PC-3 (cell line): ENCODE measurements at places on chromosomes 12 and 14. TPM values are rescaled to one million over a fixed set of nuclear protein-coding genes. Genes with fewer than 3 reads are reported as not detected.

The DHRS2 gene
- 40.9 and 43.2 TPM in 2 replicates for total RNA-seq

- no peaks in the 10 kb centered on the region for H3K27me3 ChIP-seq
- DNase-seq = no peak
- peaks cover 15% of the 10 kb centered on the region for H3K36me3 ChIP-seq
- H3K4me1 ChIP-seq = peaks cover 19% of the 10 kb centered on the region
Measured at GRCh38 chr14:71586131-71586897, 345.9 kb upstream of the RGS6 start.

DNA sequence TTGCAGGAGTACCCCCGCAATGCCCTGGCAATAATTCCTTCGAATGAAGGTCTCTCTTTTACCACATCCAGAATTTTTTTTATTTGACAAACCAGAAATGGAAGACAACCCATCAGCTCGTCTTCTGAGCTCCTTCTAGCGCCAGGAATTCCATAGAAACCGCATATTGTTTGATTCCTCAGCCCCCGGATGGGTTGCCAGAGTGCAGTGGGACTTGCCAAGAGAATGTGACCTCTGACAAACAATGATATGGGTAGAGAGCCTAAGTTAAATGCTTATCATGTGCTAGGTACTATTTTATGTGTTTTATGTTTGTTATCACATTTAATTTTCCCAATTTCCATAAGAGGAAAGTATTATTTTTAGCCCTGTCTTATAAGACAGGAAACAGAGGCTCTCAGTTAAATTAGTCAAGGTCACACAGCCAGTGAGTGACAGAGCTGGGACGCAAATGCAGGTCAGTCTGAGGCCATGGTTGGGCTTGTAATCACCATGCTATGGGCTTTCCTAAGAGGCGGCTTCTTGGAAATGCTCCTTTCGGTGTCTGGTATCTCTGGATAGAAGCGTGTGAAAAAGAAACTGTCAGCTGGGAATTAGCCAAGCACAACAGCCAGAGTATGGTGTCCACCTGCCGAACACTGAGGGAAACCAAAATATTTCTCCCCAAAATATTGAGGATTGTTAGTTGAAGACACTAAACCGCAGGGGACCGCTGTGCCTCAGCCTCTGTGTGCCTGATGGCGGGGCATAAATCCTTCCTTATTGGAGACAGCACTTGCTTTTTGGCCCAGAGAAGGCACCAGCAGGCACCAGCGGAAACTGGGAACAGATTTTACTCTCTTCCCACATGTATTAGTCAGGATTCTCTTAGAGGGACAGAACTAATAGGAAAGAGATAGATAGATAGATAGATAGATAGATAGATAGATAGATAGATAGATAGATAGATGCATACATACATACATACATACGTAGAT, 29.4 kb upstream of the ETFBKMT start:
- H3K4me3 ChIP-seq = no peak overlapping the region
- H3K36me3 ChIP-seq = no peaks in the 10 kb centered on the region
- H3K4me1 ChIP-seq = no peaks in the 10 kb centered on the region
- H3K27me3 ChIP-seq = no peaks in the 10 kb centered on the region
- H3K27ac ChIP-seq = no peak overlapping the region

DNA sequence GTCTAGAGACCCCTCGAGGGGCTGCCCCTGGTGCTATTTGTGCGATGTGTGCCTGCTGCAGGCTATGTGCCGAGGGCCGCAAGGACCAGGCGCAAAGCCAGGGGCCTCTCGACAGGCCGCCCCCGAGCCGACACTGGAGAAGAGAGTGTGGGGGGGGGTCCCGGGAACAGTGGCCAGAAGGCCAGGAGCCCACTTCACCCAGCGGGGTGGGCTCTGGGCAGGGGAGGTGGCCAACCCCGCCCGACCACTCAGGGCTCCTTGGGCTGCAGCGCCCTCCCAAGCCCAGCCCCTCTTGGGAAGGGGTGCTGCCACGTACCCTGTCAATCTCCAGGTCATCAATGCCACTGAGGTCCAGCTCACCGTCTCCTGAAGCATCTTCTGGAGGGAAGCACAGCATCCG, 28.6 kb upstream of the BTBD6 start:
- DNase-seq = no peak
- peaks cover 8% of the 10 kb centered on the region for H3K4me1 ChIP-seq
- no peak overlapping the region for H3K27ac ChIP-seq
- no peak overlapping the region for H3K4me3 ChIP-seq
- no peaks in the 10 kb centered on the region for H3K27me3 ChIP-seq

- H3K27me3 ChIP-seq = peaks cover 66% of the 10 kb centered on the region
- no peaks in the 10 kb centered on the region for H3K4me1 ChIP-seq
- no peak overlapping the region for H3K4me3 ChIP-seq
- no peaks in the 10 kb centered on the region for H3K36me3 ChIP-seq
- H3K27ac ChIP-seq = no peak overlapping the region
Measured at GRCh38 chr12:103707446-103707845, 120.4 kb downstream of the STAB2 start.

DNA sequence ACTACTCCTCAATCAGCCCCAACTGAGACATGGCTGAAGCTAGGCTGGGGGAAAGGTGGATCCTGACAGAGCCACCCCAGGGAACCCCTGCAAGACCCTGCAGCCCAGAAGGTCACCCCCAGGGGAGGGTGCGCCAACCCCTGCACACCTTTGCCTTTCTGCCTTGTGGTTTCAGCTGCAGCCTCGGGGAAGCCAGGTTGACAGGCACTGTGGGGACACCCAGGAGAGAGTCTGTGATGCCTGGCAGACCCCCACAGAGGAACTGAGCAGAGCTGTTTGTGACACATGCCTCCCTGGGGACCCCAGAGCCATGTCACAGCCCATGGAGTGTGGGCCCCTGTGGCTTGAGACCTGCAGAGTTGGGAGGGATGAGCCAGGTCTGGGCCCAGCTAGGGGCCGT, 11.8 kb upstream of the HHIPL1 start:
- H3K36me3 ChIP-seq = no peaks in the 10 kb centered on the region
- no peak overlapping the region for H3K27ac ChIP-seq
- no peak overlapping the region for H3K4me3 ChIP-seq
- no peaks in the 10 kb centered on the region for H3K27me3 ChIP-seq

DNA sequence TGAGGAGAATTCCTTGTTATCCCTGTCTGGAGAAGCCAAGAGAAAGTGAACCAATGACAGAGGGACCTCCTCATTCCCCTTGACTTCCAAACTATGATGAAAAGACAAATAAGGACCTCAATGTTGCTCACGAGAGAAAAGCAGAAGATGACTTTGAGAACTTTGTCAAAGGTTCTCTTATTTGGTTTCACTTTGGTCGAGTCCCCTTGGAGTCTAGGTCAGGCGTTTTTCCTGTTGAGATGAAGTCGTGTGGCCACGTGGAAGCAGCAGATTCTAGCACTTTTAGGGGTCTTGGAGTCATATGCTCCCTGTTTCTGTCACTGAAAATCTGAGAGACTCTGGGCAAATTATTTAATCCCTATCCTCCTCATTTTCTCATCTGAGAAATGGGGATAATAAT, 33.8 kb upstream of the COL2A1 start:
- H3K4me1 ChIP-seq = peaks cover 8% of the 10 kb centered on the region; the same call in 1 of the 2 replicates
- peaks cover 2% of the 10 kb centered on the region; the same call in 1 of the 2 replicates for H3K36me3 ChIP-seq
- H3K4me3 ChIP-seq = no peak overlapping the region
- H3K27ac ChIP-seq = no peak overlapping the region

DNA sequence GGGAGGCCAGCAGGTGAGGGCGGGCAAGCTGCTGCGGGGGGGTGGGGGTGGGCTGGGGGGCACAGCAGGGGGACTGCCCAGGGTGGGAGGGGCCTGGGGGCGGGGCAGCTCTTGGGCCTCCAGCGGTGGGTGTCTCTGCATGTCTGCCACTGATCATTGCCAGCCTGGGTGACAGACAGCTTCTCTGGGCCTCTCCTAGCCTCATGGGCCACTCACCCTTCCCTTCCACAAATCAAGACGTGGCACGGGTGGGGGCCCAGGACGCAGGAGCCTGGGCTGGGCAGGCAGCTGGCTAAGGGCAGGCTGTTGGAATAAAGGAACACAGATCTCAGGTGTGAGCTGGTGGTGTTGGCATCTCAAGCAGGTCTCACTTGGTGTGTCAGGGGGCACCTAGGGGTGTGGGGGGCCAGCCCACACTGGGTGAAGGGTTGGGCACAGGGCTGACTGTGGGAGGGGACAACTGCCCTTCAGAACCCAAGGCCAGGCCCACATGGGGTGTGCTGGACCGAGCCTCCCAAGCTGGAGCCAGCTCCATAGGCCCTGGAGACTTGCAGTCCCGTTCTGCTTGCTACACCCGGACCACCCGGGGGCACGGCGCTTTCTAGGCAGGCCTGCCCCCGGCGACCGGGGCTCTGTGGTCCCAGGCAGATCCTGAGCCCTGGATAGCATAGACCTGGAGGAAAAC, 3.0 kb downstream of the TEDC1 start:
- no peak overlapping the region for H3K27ac ChIP-seq
- DNase-seq = no peak
- H3K36me3 ChIP-seq = no peaks in the 10 kb centered on the region
- H3K4me1 ChIP-seq = peaks cover 10% of the 10 kb centered on the region
- no peaks in the 10 kb centered on the region for H3K27me3 ChIP-seq

DNA sequence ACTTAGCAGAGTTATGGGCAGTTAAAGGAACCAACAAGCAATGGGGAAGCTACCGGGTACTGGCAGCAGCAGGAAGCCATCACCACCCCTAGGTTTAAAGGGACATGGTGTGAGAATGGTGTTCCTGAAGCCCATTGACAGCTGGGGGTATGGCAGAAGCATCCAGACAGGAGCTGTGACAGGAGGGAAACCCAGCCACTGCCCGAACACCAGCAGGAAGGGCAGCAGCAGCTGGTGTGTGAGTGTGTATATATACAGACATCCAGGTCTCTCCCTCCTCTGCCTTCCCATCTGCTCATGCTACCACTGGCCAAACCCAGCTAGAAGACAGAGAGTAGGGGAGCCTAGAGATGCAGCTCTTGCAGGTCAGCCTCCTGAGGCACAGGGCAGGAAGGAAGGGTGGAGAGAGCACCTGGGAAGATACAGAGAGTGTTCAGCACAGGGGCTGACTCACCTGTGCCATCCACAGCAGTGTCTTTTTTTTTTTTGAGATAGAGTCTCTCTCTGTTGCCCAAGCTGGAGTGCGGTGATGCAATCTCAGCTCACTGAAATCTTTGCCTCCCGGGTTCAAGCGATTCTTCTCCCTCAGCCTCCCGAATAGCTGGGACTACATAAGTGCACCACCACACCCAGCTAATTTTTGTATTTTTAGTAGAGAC, 9.2 kb upstream of the ADCK1 start:
- H3K4me3 ChIP-seq = no peak overlapping the region
- peaks cover 12% of the 10 kb centered on the region for H3K4me1 ChIP-seq
- no peak for DNase-seq
- no peaks in the 10 kb centered on the region for H3K36me3 ChIP-seq
- no peak overlapping the region for H3K27ac ChIP-seq

DNA sequence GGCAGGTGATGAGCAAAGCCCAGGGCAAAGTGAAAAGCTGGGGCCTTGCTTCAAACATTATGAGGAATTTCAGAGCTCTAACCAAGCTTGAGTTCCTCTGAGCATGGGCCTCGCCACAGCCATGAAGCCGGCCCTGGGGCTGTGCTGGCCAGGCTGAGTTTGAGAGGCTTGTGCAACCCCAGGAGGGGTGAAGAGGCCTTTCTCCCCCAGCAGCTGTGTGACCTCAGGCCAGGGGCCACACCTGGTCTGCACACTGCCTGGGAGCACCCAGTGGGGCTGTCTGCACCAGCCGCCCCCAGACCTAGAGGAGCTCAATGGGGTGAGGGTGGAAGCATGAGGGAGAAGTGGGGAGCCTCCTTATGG, 204.9 kb upstream of the C14orf180 start:
- H3K4me1 ChIP-seq = no peaks in the 10 kb centered on the region
- no peak overlapping the region for H3K4me3 ChIP-seq
- H3K36me3 ChIP-seq = no peaks in the 10 kb centered on the region

DNA sequence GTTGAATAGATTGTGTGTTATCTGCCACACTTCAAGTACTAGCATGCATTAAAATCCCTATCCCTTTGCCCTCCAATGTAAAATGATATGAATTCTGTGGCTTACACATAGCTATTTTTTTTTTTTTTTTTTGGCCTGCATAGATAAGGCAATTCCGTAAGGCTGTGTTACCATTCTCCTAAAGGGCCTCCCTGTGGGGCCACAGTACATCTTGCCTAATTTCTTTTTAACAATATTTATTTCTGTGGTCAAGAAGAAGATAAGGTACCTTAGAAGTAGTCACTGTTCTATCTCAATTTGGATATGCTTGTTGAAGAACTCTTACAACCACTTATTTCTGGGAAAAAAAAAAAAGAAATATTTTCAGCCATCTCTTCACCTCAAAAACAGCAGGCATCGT, 19.8 kb downstream of the FLRT2 start:
- DNase-seq = no peak
- no peak overlapping the region for H3K27ac ChIP-seq
- no peaks in the 10 kb centered on the region for H3K4me1 ChIP-seq

DNA sequence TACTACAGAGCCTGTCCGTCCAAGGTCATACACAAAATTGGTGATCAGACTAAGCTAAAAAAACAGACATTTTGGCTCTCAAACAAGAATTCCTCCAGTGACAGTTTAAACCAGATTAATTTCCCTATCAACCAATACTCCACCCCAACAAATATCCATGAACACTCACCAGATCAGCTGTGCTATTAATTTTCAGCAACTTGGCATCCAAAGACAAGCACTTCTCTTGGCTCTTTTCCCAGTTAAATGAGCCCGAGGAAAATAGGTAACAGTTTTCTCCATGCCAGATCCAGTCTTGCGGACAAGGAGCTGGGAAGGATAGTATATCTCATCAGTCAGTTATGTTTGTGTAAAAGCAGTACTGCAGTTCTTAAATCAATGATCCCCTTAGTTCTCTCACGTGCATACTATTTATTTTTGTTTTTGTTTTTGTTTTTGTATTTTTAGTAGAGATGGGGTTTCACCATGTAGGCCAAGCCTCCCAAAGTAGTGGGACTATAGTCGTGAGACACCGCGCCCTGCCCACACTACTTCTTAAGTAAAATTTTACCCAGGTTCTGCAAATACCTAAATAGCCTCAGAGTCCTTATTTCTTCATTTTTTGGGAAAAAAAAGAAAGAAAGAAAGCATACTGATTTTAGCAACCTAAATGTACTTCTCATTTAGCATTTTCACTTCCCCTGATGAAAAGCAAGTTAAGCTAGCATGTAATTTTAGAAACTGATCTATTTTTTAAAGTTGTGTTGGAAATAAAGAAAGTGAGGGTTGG, 11.1 kb downstream of the OLR1 start:
- no peak overlapping the region for H3K27ac ChIP-seq
- DNase-seq = no peak
- H3K27me3 ChIP-seq = no peaks in the 10 kb centered on the region
- H3K36me3 ChIP-seq = no peaks in the 10 kb centered on the region
- no peaks in the 10 kb centered on the region for H3K4me1 ChIP-seq

The IL23A gene
- total RNA-seq = 17.5 and 18.2 TPM in 2 replicates

DNA sequence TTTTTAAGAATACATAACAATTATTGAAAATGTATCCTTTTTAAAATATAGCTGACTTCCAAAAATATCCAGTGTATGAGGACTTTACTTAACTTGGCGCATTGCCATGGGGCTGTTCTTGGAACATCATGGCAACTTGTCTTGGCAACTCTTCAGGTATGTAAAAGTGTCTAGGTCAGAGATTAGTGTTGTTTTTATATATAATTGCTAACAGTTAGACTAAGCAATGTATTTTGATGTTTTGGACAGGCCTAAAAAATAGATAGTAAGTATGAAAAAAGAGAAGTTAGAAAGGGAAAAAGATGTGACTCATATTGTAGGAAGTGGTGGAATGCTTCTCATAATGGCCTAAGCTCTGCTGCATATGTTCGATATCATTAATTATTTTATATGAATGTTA, 70.9 kb downstream of the MON2 start:
- H3K4me1 ChIP-seq = no peaks in the 10 kb centered on the region
- no peak overlapping the region for H3K27ac ChIP-seq
- peaks cover 20% of the 10 kb centered on the region; the same call in 1 of the 2 replicates for H3K36me3 ChIP-seq
